ENCODE measurements at places on chromosomes 2 and 18. TPM values are rescaled to one million over a fixed set of nuclear protein-coding genes. Genes with fewer than 3 reads are reported as not detected.

KCNG2 gene
- total RNA-seq = 14.8 TPM

TNS1 gene
- total RNA-seq = 39.0 TPM

C2orf15 gene
- total RNA-seq = 1.6 TPM

CHST10 gene
- total RNA-seq = 18.0 TPM

CDKL4 gene
- under 0.01 TPM for total RNA-seq

UGT1A8 gene
- under 0.01 TPM for total RNA-seq

ALLC gene
- not detected for total RNA-seq
